ENCODE measurements at places on chromosomes 2 and 18. TPM values are rescaled to one million over a fixed set of nuclear protein-coding genes. Genes with fewer than 3 reads are reported as not detected.

- no peak for DNase-seq
- no peaks in the 10 kb centered on the region for H3K4me1 ChIP-seq
- no peaks in the 10 kb centered on the region for H3K27me3 ChIP-seq
- H3K36me3 ChIP-seq, result no peaks in the 10 kb centered on the region
These were observed 140.7 kb downstream of the AGPS start for GRCh38 chr2:177533253-177533652.

DNA sequence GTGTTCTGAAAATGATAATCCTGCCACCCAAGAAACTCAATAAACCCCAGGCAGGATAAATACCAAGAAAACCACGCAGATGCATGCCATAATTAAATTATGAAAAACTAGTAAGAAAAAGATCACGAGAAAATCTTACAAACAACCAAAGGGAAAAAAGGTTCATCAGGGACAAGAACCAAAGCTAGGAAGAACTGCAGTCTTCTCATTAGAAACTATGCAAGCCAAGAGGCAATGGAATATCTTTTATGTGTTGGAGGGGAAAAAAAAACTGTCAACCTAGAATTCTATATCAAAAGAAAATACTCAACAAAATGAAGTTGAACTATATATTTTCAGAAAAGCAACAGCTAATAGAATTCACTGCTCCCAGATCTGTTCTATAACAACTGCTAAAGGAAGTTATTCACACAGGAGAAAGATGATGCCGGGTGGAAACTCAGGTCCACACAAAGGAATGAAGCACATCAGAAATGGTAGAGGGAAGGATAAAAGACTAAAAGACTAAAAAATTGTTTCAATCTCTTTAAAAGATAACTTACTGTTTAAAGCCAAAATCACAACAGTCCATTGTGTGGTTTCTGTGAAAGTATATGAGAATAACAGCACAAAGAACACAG is 55.0 kb downstream of the NDUFA10 start:
- no peaks in the 10 kb centered on the region for H3K36me3 ChIP-seq
- no peak overlapping the region for H3K4me3 ChIP-seq
- no peak for DNase-seq
- no peak overlapping the region for H3K27ac ChIP-seq
- no peaks in the 10 kb centered on the region for H3K27me3 ChIP-seq
- no peaks in the 10 kb centered on the region for H3K4me1 ChIP-seq

DNA sequence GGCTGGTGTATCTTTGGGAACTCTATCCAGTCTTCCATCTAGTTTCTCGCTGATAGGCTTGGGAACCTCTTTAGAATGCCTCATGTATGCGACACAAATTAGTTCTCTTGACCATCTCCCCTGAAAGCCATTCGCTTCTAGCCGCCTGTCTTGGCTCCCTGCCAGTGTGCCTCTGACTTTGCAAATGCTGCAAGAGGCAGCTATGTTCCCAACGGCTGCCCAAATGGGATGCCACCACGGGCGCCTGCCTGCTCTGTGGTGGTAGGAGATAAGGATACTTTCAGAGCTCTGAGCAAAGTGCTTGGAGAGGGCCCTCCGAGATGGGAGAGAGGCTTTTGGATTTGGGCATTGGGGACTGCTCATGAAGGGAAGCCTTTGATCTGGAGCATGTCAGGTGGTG is 77.7 kb upstream of the IGFBP5 start:
- no peak for DNase-seq
- no peaks in the 10 kb centered on the region for H3K27me3 ChIP-seq
- H3K36me3 ChIP-seq, result no peaks in the 10 kb centered on the region
- H3K27ac ChIP-seq, result no peak overlapping the region
- H3K4me3 ChIP-seq, result no peak overlapping the region

- no peak overlapping the region for H3K27ac ChIP-seq
- no peaks in the 10 kb centered on the region for H3K36me3 ChIP-seq
- H3K4me1 ChIP-seq, result peaks cover 12% of the 10 kb centered on the region
- no peaks in the 10 kb centered on the region for H3K27me3 ChIP-seq
- H3K4me3 ChIP-seq, result no peak overlapping the region
These were observed 176.4 kb upstream of the REV1 start for GRCh38 chr2:99666256-99666655.

- no peaks in the 10 kb centered on the region for H3K27me3 ChIP-seq
- DNase-seq, result no peak
- no peaks in the 10 kb centered on the region for H3K36me3 ChIP-seq
- peak overlapping the region; percentile 19 for H3K27ac ChIP-seq
- no peaks in the 10 kb centered on the region for H3K4me1 ChIP-seq
These were observed 361.0 kb upstream of the NT5C1B start for GRCh38 chr2:18950361-18950851.

DNA sequence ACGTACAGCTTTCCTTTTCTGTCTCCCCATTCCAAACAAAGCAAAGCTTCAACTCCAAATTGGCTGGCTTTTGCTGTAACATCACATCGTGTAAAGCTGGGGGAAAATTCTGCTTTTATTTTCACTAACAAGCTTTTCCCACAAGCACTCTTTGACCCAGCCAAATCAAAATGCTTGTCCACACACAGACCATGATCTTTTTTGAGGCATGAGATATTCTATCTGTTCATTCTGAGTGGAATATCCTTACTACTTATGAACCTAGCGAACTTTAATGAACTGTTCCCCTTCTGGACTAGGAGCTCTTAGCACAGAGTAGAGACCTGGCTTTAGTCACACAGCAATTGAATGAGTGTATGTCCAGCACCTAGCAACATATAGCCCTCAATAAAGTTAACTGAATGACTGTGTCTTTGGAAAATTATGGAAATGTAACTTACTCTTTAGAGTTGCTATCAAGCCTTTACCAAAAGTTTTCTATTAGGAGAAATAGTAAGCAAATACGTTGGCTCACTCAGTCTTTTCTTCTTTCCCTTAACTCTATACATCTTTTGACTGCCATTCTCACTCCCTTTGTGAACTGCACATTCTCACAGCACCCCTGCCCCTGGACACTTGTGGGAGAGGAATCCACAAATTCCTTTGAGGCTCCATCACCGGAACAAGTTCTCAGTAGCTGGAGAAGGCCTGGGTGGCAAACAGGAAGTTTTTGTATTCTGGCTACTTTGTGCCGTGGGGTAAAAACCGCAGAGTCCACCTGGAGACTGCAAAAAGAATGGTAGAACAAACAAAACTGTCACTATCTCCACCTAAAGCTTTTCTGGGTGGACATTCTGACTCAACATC is 1.3 kb upstream of the UBE2E3 start:
- no peaks in the 10 kb centered on the region for H3K36me3 ChIP-seq
- DNase-seq, result peak; percentile 14
- H3K27ac ChIP-seq, result peak overlapping the region; percentile 96

DNA sequence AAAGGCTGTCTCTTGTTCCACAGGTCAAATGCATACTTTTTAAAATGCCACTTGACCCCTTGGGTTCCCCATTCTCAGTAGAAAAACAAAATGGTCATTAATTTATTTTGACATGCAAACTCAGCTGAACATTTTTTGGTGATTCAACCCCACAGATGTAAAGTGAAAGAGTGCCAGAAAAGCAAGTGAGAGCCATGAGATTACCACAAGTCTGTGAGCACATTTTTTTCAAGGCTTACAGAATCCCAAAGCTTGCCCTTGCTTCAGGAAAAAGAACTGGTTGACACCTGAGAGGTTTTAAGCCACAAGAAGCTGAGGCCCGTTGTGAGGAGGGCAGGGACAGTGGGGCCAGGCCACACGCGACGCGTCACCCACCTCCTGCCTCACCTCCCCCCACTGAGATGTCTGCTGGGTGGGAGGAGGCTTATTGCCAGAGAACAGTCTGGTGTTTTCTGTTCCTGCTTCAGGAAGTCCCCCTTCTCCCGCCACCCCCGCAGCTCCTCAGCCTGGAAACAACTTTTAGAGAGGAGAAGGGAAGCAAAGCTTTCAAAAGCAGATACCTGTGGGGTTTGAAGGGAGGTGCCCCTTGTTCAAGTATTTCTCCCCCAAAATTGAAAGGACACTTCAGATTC is 70.4 kb upstream of the CYP1B1 start:
- no peaks in the 10 kb centered on the region for H3K27me3 ChIP-seq
- H3K36me3 ChIP-seq, result no peaks in the 10 kb centered on the region
- peak; percentile 59 for DNase-seq
- H3K4me3 ChIP-seq, result no peak overlapping the region
- peaks cover 10% of the 10 kb centered on the region for H3K4me1 ChIP-seq

DNA sequence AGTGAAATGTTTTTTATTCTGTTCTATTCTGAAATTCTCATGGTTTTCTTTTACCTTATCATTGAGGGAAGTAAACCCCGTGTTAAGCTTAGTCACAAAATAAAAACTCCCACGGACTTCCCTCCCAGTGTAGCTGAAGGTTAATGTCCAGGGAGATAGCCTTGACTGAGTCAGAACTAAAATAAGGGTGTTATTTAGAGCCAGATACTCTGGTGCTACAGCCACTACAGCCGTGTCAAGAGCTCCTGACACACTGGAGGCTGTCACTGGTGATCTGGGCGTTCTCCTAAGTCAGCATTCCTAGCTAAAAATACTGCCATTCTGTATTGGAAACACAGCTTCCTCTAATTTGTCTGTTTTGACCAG is 82.0 kb upstream of the RANBP2 start:
- H3K27me3 ChIP-seq, result no peaks in the 10 kb centered on the region
- H3K4me3 ChIP-seq, result no peak overlapping the region
- peak overlapping the region; percentile 82 for H3K27ac ChIP-seq

DNA sequence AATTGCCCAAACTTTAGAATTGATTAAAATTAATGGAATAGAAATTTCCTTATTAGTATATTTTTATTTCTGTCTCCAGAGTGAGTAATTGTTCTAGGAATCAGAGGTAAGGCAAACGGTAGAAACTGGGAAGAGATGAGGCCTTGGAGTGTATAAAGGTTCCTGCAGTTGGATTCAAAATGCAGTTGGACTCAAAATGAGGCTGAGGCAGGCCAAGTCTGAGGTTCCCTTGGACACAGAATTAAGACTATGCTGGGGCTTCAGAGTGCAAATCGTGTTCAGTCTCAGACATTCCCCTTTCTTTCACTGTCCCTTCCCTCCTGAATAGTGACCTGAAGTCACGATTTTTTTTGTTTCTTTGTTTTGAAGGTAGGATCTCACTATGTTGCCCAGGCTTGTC is 746.9 kb upstream of the NRXN1 start:
- no peak overlapping the region for H3K4me3 ChIP-seq
- no peak overlapping the region for H3K27ac ChIP-seq
- H3K4me1 ChIP-seq, result no peaks in the 10 kb centered on the region

DNA sequence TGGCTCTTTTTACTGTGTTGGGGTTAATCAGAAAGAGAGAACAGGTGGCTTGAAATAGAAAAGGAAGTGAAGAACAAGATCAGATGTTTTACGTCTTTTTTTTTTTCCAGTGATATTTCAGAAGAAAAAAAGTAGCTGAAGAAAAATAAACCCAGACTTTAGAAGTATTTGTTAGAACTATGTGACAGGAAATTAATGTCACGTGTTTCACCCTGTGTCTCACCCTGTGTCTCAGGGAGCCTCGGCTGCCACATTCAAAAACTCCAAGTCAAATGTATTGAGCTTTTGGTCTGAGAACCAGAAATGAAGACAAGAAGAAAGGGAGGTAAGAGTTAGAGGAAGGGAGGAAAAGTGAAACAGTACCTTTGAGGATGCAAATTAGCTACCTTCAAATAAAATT is 38.0 kb downstream of the AKAIN1 start:
- H3K4me3 ChIP-seq, result no peak overlapping the region
- no peaks in the 10 kb centered on the region for H3K36me3 ChIP-seq
- no peak for DNase-seq
- no peaks in the 10 kb centered on the region for H3K27me3 ChIP-seq
- no peak overlapping the region for H3K27ac ChIP-seq
- H3K4me1 ChIP-seq, result no peaks in the 10 kb centered on the region

- H3K27ac ChIP-seq, result no peak overlapping the region
- no peak overlapping the region for H3K4me3 ChIP-seq
- no peaks in the 10 kb centered on the region for H3K36me3 ChIP-seq
- H3K4me1 ChIP-seq, result no peaks in the 10 kb centered on the region
These were observed 60.6 kb downstream of the PTPN4 start for GRCh38 chr2:119820275-119820674.

DNA sequence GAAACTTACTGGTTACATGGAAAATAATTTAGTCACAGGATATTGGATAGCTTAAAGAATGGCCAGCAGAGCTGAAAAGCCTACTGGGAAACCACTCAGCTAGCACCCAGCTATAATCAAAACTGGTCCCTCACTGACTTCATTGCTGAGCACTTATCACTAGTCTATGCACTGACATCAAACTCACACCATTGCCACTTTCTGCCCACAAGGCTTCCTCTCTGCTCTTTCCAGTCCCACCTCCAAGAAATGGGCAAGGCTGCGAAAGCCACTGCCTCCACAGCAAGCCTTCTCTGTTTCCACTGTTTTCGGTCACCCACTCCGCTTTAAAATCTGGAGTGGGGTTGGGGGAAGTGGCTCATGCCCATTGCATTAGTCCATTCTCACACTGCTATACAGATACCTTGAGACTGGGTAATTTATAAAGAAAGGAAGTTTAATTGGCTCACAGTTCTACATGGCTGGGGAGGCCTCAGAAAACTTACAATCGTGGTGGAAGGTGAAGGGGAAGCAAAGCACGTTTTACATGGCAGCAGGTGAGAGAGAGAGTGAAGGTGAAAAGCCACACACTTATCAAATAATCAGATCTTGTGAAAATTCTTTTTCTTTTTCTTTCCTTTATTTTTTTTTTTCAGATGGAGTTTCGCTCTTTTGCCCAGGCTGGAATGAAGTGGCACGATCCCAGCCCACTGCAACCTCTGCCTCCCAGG is 77.0 kb upstream of the CERS6 start:
- H3K4me3 ChIP-seq, result no peak overlapping the region
- no peaks in the 10 kb centered on the region for H3K27me3 ChIP-seq
- no peak for DNase-seq
- H3K27ac ChIP-seq, result no peak overlapping the region
- H3K36me3 ChIP-seq, result no peaks in the 10 kb centered on the region
- no peaks in the 10 kb centered on the region for H3K4me1 ChIP-seq

GRCh38 chr2:181054843-181055242 is 74.4 kb downstream of the UBE2E3 start:
- H3K27ac ChIP-seq, result no peak overlapping the region
- no peaks in the 10 kb centered on the region for H3K4me1 ChIP-seq
- H3K27me3 ChIP-seq, result no peaks in the 10 kb centered on the region
- no peak overlapping the region for H3K4me3 ChIP-seq

Gene UGT1A8
- not detected for total RNA-seq

Gene LRP2
- total RNA-seq, result 0.06 TPM

Gene AMER3
- not detected for total RNA-seq

Gene IL36RN
- not detected for total RNA-seq

Gene EPB41L3
- 111 TPM for total RNA-seq

Gene SETBP1
- 32.8 TPM for total RNA-seq

Gene RGPD3
- not detected for total RNA-seq

Gene LRRTM1
- total RNA-seq, result not detected

Gene PPP1R7
- total RNA-seq, result 30.2 TPM

Gene FAM228A
- 3.0 TPM for total RNA-seq

Gene FOXD4L1
- not detected for total RNA-seq
